Left ventricle myocardium superior (tissue), 1 donor: ENCODE measurements at places on chromosomes 1 and 21. TPM values are rescaled to one million over a fixed set of nuclear protein-coding genes. Genes with fewer than 3 reads are reported as not detected.

GRCh38 chr21:39681845-39682244 lies 63.1 kb upstream of the IGSF5 start:
- DNase-seq = no peak

GRCh38 chr1:47791879-47792608 lies 205.1 kb downstream of the TRABD2B start:
- no peak for DNase-seq

GRCh38 chr21:42337830-42338728 lies 12.7 kb downstream of the TFF2 start:
- DNase-seq = peak; percentile 70

DNA sequence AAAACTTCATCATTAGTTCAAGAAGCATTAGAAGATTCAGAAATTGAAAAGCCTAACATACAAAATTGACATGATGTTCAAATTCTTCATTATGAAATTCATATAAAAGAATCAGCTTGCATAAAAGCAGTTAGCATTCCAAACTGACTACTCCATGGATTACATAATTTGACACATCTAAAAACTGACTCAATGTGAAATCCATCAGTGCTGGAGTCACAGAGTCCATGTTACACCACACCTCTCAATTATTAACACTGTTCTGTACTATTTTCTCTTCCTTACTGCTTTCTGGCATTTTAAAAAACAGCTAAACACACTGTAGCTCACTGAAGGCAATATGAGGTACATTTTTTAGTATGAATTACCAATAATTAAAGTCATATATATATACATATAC lies 28.0 kb downstream of the ARHGAP29 start:
- DNase-seq = no peak

- DNase-seq = no peak
These were observed 104.0 kb downstream of the ROR1 start for GRCh38 chr1:63877816-63878215.

DNA sequence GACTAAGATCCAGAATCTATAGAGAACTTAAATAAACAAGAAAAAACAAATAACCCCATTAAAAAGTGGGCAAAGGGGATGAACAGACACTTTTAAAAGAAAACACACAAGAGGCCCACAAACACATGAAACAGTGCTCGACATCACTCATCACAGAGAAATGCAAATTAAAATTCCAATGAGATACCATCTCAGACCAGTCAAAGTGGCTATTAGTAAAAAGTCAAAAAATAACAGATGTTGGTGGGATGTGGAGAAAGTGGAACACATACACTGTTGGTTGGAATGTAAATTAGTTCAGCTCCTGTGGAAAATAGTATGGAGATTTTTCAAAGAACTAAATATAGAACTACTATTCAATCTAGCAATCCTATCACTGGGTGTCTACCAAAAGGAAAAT lies 143.1 kb downstream of the IFI44 start:
- DNase-seq = no peak

GRCh38 chr1:6438047-6438525 lies 13.5 kb downstream of the ESPN start:
- peak; percentile 60 for DNase-seq

DNA sequence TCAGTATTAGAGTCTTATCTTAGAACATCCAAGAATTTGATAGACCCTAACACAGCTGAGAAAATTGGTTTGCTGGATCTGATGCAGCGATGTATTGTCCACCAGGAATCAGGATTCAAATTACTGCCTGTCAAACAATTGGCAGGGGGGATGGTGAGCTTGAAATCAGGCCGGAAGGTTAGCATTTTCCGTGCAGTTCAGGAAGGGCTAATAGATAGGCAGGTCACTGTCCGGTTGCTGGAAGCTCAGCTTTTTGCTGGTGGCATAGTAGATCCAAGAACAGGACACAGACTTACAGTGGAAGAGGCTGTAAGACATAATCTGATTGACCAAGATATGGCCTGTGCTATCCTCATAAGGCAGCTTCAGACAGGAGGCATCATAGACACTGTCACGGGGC lies 127.2 kb downstream of the MACF1 start:
- no peak for DNase-seq

GRCh38 chr1:91226741-91227140 lies 177.9 kb downstream of the HFM1 start:
- no peak for DNase-seq

- DNase-seq = no peak
These were observed 4.8 kb upstream of the HES5 start for GRCh38 chr1:2534687-2535441.

DNA sequence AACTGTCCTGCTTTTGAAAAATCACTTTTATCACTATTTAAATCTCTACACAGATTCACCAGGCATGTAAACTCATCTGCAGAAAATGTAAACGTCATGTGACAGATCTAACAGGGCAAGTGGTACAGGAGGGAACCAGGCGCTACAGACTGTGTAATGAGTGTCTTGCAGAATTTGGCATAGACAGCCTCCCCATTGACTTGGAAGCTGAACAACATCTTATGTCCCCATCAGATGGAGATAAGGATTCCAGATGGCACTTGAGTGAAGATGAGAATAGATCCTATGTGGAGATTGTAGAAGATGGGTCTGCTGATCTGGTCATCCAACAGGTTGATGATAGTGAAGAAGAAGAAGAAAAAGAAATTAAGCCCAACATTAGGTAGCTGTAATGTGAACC lies 50.3 kb downstream of the ZBTB8OS start:
- DNase-seq = no peak

DNA sequence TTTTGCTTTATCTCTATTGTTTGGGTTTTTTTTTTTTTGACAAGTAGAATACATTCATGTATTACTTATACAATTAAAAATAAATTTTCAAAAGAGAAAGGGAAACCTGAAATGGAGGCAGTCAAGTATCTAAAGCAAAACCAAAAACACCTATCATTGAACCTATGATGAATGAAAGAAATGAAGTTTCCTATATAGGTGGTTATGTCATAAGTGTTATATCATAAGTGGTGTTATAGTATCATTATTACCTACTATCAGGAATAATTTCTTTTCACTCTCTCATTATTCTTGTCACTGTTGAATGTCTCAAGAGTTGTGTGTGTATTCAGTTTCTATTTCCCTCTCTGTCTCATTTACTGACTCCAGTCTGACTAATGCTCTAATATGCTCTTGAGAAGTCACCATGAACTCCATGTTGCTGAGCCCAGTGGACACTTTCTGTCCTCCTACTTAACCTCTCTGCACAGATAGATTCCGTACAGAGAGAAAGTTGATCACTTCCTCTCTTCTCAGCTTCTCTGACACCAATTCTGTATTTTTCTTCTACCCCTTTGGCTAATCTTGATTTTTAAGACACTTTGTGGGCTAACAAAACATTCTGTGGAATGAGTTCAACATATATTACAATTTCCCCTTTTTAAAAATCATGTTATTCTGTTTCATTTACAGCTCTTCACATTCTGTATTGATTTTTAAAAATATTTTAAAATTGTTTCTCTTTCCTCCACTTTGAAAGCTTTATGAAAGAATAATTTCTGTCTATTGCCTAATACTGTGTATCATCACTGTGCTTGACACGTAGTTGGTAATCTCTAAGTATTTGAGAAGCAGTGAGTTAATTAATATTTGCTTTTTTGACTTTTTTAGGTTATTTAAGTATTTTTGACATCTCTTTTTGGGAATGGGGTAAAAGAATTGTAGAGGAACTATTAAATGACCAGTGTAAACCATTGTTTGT lies 50.1 kb downstream of the RASAL2 start:
- DNase-seq = no peak

DNA sequence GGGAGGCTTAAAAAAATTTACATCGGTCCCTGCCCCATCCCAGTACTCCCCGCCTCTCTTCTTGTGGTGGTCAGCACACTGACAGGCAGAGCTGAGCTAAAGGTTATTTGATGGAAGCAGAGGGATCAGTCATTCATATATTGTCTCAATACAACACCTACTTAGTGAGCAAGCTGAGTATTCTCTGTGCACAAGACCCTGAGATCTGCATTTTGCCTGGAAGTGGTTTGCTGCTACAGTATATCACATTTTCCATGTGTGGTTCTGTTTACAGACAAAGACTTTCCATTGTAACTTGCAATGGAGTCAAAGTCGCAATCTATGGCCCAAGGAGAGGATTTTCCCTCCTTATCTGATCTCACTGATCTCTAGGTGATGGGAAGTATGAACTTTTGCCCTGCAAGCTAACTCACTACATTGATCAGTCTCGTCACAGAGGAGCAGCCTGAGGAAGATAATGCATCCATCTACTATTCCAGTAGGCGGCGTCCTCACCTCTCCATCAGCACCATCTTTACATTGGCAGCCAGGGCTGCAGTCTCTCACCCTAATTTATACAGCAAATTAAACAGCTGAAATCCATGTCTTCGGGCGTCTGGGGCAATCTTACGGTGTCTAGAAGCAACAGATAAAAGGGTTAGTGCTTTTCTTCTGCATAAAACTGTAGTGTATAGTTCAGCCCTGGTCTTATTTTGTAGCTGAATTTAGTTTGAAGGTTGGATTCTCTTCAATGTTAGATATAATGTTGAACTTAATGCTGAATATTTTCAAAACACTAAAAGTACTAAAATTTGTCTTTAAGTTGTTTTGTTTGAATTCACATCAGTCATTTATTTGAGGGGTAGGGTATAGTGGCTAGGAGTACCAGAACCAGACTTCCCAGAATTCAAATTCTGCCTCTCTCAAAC lies 3.2 kb upstream of the TRAF5 start:
- DNase-seq = no peak

GRCh38 chr1:225998560-225999226 lies 450 bp downstream of the SDE2 start:
- DNase-seq = no peak

DNA sequence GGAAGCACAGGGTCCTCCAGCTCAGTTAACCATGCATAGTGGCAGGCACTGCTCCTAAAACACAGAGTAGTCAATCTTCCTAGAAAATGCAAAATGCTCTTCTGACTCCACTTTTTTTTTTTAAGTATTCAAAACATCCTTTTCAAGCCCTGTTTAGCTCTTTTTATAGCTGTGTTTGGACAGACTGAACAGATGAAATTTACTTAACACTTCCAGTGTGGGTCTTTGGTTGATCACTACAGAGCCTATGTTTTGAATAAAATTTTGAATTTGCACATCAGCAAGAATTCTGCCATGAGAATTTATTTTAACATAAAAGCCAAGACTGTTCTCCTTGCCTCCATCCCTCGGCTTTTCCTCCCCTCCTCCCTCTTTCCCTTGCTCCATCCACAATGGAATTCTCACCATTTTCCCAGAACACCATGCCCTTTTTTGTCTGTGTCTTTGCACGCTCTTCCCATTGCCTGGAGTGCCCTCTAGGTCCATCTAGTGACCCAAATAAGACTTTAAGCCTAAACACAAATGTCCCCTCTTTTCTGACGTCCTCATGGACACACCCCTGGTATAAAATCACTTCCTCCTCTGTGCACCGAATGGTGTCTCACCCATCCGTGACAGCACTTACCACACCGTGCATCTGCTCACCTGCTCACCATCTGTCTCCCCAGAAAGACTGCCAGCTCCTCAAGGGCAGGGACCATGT lies 24.0 kb upstream of the CPT2 start:
- DNase-seq = no peak

GRCh38 chr1:19536519-19536918 lies 51.2 kb upstream of the CAPZB start:
- no peak for DNase-seq

DNA sequence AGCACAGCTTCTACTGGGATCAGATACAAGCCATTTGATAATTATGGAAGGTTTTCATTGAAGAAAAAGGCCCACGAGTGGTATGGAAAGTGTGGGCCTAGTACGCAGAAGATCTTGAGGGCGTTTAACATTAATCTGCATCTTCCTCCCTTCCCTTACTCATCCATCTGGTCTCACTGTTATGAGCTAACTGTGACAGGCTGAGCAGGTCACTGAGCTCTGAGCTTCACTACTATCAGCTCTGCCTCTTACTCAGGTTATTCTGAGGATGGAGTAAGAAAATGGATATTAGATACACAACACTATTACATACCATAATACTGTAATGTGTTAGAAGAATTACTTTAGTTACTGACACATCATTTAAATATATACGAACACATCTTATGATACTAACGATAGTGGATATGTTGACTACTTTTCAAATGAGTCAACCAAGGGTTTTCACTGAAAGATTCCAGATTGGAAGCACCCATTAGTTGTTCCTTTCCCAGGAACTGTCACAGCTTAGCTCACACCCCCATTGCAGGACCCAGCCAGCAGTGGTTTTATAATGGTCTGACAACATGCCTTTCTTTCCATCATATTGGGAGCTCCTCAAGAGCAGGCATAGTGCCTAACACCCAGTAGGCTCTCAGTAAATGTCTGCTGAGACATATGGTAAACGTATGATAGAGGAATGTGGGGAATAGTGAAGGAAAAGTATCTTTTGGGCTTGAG lies 97.8 kb upstream of the C8B start:
- no peak for DNase-seq

- no peak for DNase-seq
These were observed 224.8 kb upstream of the DPYD start for GRCh38 chr1:98145655-98146054.

GRCh38 chr1:213982672-213983492 lies 4.9 kb upstream of the PROX1 start:
- peak; percentile 68 for DNase-seq

DNA sequence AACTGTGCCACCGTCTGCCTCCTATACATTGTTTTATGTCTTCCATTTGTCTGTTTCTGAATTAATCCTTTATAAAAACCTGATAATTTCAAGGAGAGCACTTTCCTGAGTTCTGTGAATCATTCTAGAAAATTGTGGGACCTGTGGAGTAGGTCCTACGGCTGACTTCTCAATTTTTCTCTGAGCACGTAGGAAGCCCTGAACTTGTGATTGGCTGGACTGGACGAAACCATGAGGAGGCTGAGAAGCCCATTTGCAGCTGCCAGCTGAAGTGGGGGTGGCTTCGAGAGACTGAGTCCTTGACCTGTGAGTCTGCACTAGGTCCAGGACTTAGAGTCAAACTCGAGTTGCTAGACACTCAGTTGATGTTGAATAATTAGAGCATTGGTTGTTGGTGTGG lies 277.1 kb upstream of the NCAM2 start:
- no peak for DNase-seq

GRCh38 chr1:161962091-161962887 lies 61.4 kb downstream of the OLFML2B start:
- no peak for DNase-seq

DNA sequence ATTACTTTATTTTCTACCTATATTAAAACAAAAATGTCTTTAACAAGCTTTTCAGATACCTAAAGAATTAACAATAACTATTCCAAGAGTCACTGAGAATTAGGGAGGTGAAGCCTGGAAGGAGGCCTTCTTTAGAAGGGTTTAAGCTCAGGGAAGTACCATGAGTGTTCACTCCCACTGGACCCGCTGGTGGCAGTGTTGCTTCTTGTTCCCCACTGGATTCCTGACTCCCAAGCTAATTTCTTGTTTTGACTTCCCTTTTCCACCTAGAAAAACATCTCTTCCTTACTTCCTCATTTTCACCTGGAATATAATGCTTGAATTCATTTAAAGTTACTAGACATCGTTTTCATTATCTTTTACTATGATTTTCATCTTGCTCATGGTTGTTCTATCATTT lies 264.2 kb downstream of the HMCN1 start:
- peak; percentile 22 for DNase-seq

The RGL1 gene
- 18.5 TPM for total RNA-seq

The ATP1B1 gene
- 298 TPM for total RNA-seq

The FGR gene
- total RNA-seq = 4.7 TPM

The AVPR1B gene
- total RNA-seq = not detected

The AKT3 gene
- total RNA-seq = 20.9 TPM

The NUDT17 gene
- 3.4 TPM for total RNA-seq

The ALDH4A1 gene
- 27.3 TPM for total RNA-seq

The RGS18 gene
- 1.4 TPM for total RNA-seq

The LCE1C gene
- total RNA-seq = not detected

The ENTREP3 gene
- total RNA-seq = 15.0 TPM

The CNR2 gene
- not detected for total RNA-seq

The PLXNA2 gene
- total RNA-seq = 12.1 TPM

The C1orf185 gene
- total RNA-seq = not detected

The OR2L5 gene
- not detected for total RNA-seq

The RAB42 gene
- total RNA-seq = 1.5 TPM
